NCI-H345 (cell line): ENCODE measurements at places on chromosomes 4 and X.

DNA sequence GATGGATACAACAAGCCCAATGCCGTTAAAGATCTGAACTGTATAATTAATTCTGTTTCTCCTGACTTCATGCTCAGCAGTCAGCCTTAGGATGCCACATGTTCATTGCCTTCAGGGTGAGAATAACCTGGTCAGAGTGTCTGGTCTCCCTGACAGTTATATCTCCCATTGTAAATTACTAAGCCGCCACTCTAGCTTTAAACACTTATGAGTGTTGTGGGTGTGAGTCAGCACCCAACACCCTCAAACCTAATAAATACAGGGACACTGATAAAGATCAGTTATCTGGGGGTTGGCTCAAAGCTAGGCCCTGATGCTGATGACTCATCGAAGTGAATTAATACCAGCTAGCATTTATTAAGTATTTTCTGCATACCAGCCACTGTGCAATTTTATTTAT is 64.9 kb upstream of the DYNLT3 start:
- no peak for DNase-seq

- no peak for DNase-seq
These were observed 1664.6 kb upstream of the ADGRL3 start for GRCh38 chr4:59535541-59535940.

GRCh38 chr4:177322266-177322665 is 12.6 kb downstream of the NEIL3 start:
- DNase-seq, result no peak

GRCh38 chr4:2301225-2301642 is 39.3 kb upstream of the MXD4 start:
- no peak for DNase-seq

DNA sequence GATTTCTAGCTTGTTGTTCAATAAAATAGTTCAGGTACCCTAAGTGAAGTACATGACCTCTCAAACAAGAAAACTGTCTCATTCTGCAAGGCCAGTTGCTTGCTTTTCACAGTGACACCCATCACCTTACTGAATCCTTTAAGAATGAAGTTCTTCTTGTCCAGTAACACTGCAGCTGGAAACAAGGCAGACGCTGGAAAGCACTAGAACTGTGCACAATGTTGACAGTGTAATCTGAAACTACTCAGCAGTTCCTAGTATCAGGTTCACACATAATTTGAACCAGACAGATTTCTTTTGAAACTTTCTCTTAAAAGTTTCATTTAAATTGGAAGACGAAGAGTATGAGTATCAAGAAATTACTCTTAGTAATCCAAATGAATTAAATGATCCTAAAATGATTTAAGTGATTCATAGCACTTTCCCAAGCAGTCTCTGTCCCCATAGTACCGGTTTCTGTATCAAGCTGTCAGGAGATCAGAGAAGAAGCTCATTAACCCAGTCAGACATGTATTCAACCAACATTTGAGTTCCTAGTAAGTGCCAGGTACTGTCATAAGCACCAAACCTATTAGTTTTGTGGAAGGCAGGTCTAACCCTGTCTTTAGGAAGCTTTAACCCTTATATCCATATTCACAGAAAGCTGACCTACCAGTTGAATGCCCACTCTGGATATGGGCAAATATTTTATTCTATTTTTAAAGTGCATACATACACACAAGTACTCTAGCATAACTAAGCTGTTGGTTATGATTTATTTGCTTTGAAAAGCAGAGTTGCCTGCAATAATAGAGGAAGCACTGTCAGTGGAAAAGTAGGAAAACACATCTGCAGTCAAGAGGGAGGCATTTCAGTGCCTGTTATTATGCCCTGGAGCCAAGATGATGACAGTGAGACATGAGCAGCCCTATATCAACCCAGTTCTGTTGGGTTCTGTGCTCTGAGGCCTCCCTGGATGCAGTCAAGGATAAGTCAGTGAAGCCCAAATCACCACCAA is 63.6 kb downstream of the PALLD start:
- peak; percentile 31 for DNase-seq

- DNase-seq, result no peak
These were observed 109.2 kb upstream of the AP1S2 start for GRCh38 chrX:15963858-15964257.

DNA sequence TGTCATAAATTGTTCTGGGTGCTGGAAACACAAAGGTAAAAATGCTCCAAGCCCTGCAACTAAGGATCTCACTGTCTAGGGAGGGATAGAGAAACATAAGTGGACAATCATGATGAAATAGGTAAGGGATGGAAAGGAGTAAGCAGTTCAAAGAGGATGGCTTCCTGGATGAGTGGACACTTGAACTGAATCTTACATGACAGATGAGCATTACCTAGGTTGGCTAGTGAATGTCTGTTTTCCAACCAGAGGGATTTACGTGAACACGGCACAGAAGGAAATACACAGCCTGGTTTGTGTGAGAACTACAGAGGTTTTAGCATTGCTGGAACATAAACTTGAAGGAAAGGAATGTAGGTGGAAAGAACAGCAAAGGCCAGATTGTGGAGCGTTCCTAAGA is 150.2 kb upstream of the GALNT7 start:
- no peak for DNase-seq

DNA sequence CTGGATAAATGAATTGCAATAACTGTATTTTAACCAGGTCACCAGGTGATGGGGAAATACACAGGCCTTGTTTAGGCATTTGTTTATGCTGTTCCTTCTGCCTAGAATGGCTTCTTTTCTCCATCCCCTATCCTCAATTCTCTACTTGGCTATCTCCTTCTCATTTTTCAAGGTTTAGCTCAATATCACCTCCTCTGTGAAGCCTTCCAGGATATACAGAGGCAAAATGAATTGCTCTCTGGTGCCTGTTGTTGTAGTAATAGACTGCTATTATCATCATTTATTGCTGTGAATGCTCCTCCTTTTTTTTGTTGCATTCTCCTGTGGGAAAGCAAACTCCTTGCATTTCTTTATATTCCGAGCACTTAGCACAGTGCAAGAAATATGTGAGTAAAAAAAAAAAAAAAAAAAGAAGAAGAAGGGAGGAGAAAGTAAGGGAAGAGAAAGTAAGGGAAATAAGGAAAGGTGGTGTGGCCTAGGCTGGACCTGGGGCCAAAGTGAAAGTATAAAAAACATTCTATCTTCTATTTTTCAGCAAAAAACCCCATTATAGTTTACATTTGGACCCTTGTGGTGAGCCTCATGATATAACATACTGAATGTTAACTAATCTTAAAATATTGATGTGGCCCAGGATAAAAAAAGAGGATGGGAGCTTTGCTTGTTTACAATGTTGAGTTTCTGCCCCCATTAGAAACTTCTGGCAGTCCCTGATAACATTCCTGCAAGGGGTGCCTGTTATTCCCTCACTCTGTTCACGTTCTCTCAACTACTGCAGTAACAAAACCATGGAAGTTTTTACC is 6.3 kb upstream of the STK26 start:
- no peak for DNase-seq

DNA sequence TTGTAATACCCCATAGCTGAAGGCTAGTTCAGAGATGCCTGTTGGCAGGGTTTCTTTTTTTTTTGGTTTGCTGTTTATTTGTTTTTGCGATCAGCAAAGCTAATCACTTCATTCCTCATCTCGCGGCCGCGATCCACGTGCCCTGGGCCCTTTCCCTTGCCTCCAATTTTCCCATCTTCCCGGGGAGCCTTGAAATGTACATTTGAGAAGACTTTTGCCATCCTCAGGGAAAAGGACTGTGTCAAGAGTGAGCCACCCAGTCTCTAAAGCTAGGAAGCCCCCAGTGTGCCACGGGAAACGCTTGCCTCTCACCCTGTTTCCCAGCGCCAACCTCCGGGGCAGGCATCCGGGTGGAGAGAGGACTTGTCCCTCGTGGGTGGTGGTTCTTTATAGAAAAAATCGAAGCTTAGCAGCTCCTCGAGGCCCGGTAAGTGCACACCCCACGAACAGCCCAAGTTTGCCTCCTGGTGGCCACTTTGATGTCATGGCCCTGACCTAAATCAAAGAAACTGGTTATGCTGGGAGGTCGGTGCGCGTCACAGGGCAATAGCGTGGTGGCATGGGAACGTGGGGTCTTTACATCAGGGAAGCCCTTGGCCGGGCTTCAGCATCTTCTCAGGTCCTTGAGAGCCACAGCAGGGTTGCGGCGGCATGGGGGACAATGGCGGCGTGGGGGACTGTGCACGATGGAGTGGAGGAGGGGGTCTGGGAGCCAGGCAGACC is 42.0 kb downstream of the MAP7D3 start:
- DNase-seq, result no peak

DNA sequence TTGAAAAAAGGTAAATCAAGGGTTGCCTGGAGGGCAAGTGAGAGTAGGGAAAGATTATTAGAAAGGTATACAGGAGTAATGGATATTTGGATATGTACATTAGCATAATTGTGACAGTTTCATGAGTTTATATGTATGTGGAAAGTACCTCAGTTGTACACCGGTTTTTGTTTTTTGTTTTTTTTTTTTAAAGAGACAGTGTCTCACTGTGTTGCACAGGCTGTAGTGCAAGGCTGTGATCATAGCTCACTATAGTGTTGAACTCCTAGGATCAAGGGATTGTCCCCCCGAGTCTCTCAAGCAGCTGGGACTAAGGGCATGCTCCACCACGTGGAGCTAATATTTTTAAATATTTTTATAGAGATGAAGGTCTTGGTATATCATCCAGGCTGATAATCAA is 15.3 kb upstream of the HPGD start:
- DNase-seq, result no peak

- no peak for DNase-seq
These were observed 16.8 kb downstream of the CT47C1 start for GRCh38 chrX:119089619-119090018.

DNA sequence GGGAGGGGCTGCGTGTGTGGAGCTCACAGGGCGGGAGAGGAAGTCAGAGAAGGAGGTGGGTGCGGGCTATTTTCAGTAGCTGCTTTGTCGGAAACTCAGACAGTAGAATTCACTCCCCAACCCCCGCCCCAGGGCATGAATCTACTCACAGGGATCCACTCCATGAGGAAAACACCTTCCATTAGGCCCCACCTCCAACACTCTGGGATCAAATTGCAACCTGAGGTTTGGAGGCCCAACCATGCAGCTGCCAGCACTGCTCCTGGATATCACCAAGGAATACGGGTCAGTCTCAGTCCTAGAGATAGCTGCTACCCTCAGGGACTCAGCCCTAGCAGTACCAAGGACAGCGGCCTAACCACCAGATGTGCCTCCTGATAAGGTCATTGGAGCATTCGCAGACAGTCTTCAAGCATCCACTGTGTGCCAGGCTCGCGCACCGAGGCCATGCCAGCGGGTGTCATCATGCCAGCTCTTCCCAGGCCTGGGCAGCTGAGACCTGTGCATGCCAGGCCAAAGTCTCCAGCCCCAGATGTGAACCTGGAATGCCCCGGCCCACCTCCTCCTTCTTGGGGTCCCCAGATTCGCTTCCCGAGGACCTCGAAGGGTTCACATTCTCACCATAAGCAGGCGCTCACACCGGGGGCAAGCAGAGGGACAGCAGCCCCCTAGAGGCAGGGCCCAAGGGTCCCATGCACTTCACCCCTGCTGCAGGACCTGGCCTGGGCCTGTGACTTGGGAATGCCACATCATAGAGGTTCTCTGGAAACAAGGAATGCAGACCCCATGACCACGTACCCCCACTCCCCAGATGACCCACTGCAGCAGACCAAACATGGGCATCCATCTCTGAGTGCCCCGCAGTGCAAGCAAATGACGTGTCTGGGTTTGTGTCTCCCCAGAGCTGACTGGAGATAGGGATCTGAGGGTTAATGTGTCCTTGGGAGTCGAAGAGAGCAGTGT is 102.3 kb downstream of the ADRA2C start:
- no peak for DNase-seq

GRCh38 chrX:108211301-108211700 is 119.7 kb downstream of the ATG4A start:
- no peak for DNase-seq

- DNase-seq, result no peak
These were observed 9.7 kb upstream of the EOLA2 start for GRCh38 chrX:149948016-149948415.

GRCh38 chr4:73770917-73771316 is 30.5 kb downstream of the CXCL8 start:
- DNase-seq, result peak; percentile 85

- DNase-seq, result no peak
These were observed 61.9 kb upstream of the ZCCHC13 start for GRCh38 chrX:74242050-74242449.

DNA sequence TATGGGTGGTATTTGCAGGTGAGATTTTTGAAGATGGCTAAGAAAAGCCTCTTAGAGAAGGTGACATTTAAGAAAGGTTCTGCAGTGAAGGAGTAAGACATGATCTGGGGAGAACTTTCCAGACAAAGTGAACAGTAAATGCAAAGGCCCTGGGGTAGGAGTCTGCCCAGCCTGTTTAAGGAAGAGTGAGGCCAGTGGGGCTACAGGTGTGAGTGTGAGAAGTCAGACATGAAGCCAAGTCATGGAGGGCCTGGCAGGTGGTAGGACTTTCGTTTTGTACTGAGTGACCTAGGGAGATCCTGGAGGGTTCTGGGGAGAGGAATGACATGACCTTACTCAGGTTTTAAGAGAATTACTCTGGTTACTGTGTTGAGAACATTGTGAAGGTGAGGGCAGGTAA is 21.5 kb downstream of the COQ2 start:
- no peak for DNase-seq

GRCh38 chr4:181688432-181688831 is 554.8 kb upstream of the TENM3 start:
- DNase-seq, result no peak

DNA sequence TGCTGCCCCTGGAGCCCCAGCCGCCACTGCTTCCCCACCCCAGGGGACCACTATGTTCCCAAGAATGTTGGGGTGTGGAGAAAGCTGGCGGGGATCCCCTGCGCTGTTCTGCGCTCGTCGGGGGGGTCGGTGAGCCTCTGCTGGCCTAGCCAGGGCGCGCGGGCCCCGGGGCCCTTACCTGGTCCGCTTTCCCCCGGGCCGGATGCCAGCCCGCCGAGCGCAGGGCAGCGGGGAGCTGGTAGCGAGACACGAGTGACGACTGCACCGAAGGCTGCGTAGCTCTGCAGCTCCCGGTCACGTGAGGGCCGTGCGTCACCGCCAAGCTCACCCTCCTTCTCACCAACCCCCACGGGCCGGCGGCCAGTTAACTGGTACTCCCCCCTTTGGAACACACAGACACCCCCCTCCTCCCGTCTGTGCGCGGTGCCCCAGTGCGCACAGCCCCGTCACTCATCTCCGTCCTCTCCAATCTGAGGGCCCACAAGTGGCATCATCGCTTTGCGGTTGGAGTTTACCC is at the start of gene BEX1:
Gene BEX1 (minus strand): TSS at position 254 of the 517 bp plus-strand sequence. CDS start 897 bp downstream, outside the sequence.
- DNase-seq, result peak; percentile 87
